CD8-positive, alpha-beta memory T cell (primary cell): ENCODE measurements at places on chromosomes 1 and 21.

- H3K4me3 ChIP-seq = no peak overlapping the region
- peak; percentile 52 for DNase-seq
- no peaks in the 10 kb centered on the region for H3K27me3 ChIP-seq
- no peak overlapping the region for H3K27ac ChIP-seq
- H3K36me3 ChIP-seq = no peaks in the 10 kb centered on the region
- no peaks in the 10 kb centered on the region for H3K4me1 ChIP-seq
These were observed 9.5 kb upstream of the B3GALNT2 start for GRCh38 chr1:235513495-235514366.

GRCh38 chr1:230772457-230773395 lies 25.5 kb downstream of the CAPN9 start:
- H3K27me3 ChIP-seq = no peaks in the 10 kb centered on the region
- H3K36me3 ChIP-seq = no peaks in the 10 kb centered on the region
- H3K27ac ChIP-seq = no peak overlapping the region
- no peak for DNase-seq
- H3K4me3 ChIP-seq = no peak overlapping the region

DNA sequence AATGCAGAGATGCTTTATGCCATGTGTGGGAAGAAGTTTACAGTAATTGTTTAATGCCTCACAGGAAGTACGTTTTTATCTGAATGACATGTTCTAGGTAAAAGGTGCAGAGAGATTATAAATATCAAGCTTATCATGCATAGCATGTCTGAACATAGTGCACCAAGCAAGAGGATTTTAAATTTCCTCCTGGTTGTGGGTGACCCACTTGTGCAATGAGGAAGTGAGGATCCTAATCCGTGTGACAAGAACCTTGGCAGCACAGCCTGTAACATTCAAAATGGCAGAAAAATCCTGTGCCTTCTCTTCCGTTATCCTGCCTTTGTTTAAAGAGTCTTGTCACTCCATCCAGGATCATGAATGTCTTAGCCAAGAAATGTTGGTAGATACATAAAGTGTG lies 75.6 kb downstream of the PLA2G4A start:
- no peaks in the 10 kb centered on the region for H3K27me3 ChIP-seq
- no peak overlapping the region for H3K4me3 ChIP-seq
- no peak overlapping the region for H3K27ac ChIP-seq
- DNase-seq = no peak
- H3K36me3 ChIP-seq = no peaks in the 10 kb centered on the region

DNA sequence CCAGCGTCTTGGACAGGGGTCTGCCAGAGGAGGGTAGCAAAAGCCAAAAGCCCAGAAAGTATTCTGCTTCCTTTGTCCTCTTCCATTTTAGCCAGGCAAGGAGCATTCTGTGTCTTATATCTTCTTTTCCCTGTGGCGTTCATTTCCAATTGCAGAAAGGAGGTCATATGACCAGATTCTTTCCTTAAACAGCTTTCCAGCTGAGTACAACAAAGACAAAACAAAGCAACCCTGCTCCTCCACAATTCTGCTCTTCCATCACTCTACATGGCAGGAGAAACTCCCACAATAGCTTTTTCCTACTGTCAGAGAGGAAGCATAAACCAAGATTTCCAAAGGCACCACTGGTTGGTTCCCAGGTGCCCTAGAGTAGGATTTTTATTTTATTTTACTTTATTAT lies 19.7 kb downstream of the ENSA start:
- peaks cover 38% of the 10 kb centered on the region for H3K4me1 ChIP-seq
- no peaks in the 10 kb centered on the region for H3K27me3 ChIP-seq
- no peaks in the 10 kb centered on the region for H3K36me3 ChIP-seq
- H3K27ac ChIP-seq = no peak overlapping the region

DNA sequence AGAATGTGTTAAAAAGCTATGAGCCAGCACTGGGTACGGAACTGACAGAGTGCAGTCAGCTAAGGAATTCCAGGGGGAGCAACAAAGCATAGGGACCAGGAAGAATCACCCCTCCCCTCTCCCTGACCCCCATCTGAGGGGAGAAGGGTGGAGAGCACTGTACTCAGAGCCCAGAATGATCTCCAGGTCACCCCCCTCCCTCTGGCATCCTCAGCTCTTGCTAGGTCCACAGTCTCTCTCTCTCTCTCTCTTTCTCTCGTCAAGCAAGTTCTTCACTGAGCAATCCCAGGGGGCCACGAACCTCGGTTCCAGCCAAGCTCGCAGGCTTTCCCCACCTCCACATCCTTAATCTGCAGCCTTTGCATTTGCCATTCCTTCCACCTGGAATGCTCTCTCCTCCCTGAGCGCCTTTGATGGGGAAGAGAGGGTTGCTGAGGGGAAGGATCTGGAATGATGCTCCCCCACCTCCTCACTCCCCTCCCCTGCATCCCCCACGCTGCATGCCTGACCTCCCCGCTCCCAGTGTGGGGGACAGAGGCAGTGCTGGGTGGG lies 6.7 kb upstream of the WASF2 start:
- DNase-seq = no peak
- no peaks in the 10 kb centered on the region for H3K36me3 ChIP-seq
- H3K27ac ChIP-seq = no peak overlapping the region
- H3K27me3 ChIP-seq = no peaks in the 10 kb centered on the region
- no peak overlapping the region for H3K4me3 ChIP-seq

DNA sequence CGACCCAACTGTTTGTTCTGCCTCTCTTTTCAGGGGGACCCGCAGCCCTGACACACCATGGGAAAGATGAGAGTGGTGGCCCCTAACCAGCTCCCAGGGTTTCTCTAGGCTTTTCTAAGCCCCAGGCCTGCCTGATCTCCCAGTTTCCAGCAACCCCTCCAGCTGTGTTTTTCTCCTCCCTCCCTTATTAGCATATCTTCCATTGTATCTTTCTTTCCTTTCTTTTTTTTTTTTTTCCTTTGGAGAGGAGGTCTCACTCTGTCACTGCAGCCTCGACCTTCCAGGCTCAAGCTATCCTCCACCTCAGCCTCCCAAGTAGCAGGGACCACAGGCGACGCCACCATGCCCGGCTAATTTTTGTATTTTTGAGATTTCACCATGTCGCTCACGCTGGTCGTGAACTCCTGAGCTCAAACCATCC lies 1.8 kb upstream of the CERS2 start:
- peaks cover 56% of the 10 kb centered on the region for H3K4me1 ChIP-seq
- H3K27ac ChIP-seq = peak overlapping the region; percentile 72
- no peak for DNase-seq
- H3K36me3 ChIP-seq = no peaks in the 10 kb centered on the region

GRCh38 chr1:67916140-67916886 lies 83.0 kb upstream of the GNG12 start:
- DNase-seq = no peak
- H3K4me1 ChIP-seq = no peaks in the 10 kb centered on the region
- H3K4me3 ChIP-seq = no peak overlapping the region

DNA sequence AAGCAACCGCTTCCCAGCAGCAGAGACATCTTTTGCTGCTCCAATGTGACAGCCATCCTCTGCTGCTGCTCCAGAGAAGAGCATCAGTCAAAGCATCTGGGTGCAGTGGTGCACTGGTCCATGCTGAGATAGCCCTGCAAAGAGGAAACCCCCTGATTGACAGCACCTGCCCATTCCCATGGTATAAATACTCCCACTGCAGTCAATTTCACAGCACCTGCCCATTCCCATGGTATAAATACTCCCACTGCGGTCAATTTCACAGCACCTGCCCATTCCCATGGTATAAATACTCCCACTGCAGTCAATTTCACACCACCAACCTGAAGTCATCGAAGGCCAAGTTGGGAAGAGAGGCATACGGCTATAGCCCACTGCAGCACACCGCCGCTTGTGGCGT lies 25.5 kb downstream of the FBXO2 start:
- no peak overlapping the region for H3K4me3 ChIP-seq
- H3K4me1 ChIP-seq = no peaks in the 10 kb centered on the region
- H3K27ac ChIP-seq = no peak overlapping the region
- H3K27me3 ChIP-seq = no peaks in the 10 kb centered on the region

DNA sequence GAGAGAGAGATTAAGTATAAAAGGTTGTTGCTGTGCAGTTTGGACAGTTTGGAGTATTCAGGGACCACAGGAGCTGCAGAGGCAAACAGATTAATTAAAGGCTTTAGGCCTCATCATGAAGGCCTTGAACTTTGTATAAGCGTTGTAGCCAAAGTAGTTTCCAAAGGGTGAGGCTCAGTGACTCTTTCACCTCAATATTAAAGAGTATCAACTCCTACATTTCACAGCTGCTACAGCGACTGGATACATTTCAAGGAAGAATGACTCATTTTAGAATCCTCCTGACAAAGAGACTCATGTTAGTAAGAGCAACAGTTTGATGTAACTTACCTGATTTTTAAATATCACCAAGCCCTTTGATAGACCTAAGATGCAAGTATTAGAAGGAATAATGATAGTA lies 355.5 kb downstream of the HLX start:
- no peak overlapping the region for H3K27ac ChIP-seq
- no peak for DNase-seq
- no peaks in the 10 kb centered on the region for H3K27me3 ChIP-seq
- no peaks in the 10 kb centered on the region for H3K36me3 ChIP-seq
- no peaks in the 10 kb centered on the region for H3K4me1 ChIP-seq
- no peak overlapping the region for H3K4me3 ChIP-seq
